ENCODE measurements at places on chromosomes 13 and 19.
A peak's percentile ranks its signal among the peaks of the same experiment; 100 is the strongest.

GRCh38 chr19:19207637-19208572 lies 3.9 kb upstream of the NCAN start:
- DNase-seq, result no peak

- no peak for DNase-seq
These were observed 12.6 kb downstream of the LSM4 start for GRCh38 chr19:18310118-18310909.

GRCh38 chr19:42928896-42929295 lies 8.1 kb downstream of the PSG7 start:
- no peak for DNase-seq

DNA sequence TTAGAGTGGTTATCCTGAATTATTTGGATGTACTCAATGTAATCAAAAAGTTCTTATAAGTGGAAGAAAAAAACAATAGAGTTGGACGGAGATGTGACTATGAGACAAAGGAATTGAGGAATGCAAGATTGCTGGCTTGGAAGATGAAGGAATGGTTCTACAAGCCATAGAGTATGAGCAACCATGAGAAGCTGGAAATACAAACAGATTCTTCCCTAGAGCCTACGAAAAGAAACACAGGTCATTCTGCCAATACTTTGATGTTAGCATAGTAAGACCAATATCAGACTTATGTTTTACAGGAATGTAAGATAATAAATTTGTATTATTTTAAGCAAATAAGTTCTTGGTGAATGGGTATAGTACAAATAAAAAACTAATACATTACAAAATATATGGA lies 249.2 kb downstream of the DIAPH3 start:
- no peak for DNase-seq

GRCh38 chr13:21243045-21243897 lies 66.8 kb downstream of the MRPL57 start:
- DNase-seq, result no peak

DNA sequence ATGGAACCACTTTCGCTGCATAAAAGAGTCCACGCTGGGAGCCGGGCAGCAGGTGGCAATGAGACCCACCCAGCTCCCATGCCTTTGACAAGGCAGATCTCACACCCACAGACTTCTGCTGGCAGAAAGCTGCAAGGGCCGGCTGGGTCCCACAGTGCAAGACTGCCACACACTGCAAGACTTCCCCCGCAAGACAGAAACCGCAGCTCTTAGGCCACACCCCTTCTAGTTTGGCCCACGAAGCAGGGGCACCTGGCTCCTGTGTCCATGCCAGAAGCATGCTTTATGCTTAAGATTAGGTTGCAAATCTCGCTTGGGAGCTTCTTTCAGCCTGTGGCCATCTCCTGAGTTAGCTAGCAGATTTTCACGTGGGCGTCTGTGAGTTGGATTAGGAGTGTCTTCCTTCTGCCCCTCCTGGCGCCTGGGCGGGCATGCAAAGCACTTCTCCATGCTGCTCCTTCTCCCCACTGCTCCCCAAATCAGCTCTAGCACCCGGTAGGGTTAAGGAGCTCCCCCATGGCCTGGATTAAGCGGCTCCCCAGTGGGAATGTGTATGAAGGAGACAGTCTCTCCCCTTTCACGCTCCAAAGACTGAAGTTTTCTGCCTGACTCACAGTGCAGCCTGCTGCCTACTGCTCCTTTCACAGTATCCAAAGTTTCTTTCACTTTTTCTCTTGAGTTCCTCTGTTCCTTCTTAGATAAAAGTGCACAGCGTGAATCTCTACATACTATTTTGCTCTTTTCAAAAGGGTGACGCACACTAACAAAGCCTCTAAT lies 17.7 kb downstream of the GPC6 start:
- DNase-seq, result no peak

DNA sequence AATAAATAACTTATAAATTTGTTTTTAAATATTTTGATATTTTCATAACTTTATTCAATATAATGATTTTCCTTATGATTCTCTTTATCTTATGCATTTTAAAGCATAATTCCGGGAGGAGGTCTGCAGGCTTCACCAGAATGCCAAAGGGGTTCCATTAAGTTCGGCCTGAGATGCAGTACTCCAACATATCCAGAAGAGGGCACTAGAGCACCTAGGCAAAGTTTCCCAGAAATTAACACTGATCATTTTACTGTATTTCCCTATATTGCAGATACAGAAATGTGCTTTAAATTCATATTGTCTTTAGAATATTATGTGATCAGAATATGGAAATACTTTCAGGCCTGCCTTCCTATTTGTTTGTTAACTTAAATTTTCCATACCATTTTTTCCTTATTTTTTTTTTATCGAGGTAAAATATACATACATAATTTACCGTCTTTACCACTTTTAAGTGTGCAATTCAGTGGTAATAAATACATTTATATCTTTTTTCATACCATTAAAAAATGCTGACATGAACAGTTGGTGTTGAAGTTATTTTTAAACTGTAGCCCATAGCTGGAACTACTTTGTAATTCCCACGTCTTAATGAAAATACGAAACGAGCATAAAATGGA lies 58.9 kb upstream of the TM9SF2 start:
- DNase-seq, result peak; percentile 56

- DNase-seq, result no peak
These were observed at the start of gene LYPD3 for GRCh38 chr19:43465468-43466120. LYPD3 (minus strand) TSS chr19:43465608; CDS start chr19:43465571, 37 bp downstream.

DNA sequence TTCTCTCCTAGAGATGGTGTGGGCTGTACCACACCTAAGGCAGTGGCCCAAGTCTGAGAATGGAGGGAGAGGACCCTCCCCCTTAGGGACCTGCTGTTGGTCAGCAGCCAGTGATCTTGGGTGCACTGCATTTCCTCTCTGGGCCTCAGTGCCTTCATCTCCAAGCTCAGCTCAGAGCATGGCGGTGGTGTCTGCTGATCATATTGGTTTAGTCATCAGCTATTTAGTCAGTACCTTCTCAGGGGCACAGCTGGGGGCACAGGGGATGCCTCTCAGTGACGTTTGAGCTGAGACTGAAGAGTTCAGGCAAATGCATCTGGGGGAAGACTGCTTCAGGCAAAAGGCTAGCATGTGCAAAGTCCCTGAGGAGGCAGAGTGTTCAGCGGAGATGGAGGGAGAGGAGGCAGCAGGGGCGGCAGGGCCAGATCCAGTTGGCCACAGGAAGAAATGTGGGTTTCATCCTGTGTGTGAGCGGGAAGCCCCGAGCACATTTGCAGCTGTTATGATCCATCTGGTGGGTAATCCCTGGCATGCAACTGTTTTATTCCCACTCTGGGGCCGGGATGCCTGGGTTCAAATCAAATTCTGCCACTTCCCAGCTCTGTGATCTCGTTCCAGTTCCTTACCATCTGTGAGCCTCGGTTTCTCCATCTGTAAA lies 15.7 kb upstream of the PGLS start:
- no peak for DNase-seq

DNA sequence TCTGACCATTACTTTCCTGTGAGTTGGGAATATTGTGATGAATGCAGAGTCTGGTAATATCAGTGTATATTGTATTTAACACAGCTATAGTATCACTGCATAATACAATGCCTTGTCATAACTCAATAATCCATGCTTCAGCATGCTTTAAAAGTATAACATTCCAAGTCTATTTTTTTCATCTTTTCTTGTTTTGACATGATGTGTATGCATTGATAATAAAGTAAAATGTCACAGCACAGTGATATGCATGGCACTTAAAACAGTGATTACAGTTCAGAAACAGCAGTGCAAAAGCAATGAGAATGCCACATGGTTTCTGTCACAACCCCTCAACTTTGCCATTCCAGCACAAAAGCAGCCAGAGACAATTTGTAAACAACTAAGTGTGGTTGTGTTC lies 17.8 kb downstream of the KATNAL1 start:
- DNase-seq, result no peak

DNA sequence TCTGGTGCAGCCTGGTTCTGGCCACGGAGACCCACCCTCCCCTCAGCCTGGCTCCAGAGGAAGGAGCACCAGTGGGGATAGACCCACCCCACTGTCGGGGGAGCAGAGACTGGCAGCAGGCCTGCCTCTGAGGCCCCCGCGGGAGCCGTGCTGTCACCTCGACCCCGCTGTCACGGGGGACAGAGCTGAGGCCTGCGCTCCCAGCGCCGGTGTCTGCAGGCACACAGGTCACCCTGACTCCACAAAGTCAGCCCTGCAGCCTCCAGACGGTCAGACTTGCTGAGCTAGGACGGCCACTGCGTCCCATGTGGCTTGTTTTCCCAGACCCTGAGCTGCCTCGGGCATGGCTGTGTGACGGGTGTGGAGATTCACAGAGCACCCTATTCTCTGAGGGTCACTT lies 32.3 kb downstream of the GNG7 start:
- DNase-seq, result no peak

DNA sequence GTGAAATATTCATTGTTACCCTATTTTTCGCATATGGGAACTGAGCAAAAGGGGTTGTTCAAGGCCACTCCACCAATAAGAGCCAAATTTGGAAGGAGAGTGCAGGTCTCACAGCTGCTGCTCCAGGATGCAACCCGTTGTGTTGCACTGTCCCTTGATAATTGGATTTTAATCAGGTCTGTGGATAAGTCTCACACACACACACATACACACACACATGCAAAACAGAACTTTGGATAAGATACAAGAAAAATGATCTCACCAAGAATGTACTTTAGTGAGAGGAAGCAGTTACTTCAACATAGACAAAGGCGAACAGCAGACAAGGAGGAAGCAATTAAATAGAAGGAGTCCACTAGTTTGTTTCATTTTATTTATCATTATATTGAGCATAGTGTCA lies 127.3 kb upstream of the EDNRB start:
- DNase-seq, result no peak

GRCh38 chr13:89903115-89903514 lies 1444.4 kb upstream of the MIR17HG start:
- DNase-seq, result no peak

DNA sequence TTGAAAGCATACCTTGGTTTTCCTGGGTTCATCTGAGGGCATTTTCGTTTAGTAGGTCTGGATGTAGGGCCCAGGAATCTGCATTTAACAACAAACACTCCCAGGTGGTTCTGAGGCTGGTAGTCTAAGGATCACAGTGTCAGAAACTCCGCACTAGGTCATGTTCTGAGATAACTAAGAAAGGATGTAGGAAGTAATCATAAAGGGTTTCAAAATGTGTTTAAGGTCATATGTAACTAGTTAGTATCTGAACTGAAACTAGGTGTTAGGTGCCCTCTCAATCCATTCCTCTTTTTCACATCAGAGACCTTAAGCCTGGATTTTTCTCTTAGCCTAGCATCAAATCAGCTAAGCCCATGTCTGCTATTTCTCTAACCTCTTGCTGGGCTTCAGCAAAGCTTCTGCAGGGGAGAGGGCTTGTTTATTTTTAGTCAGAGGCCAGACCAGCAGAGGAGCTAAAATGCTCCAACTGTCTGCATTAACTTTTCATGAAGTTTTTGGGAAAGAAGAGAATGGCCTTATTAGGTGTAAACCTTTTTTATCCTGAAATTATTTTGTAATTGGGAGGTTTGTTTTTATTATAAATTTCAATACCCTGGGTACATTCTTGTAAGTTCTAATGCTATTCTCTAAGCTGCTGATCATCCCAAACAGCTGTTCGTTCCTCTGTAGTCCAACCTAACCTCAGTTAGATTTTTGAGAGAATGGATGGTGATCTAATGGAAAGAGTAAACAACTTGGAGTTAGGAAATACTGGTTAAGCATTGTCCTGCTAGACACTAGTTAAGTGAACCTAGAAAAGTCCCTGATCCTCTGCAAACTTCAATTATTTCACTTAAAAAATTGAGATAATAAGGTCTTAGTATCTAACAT lies 262.8 kb upstream of the RFC3 start:
- no peak for DNase-seq

DNA sequence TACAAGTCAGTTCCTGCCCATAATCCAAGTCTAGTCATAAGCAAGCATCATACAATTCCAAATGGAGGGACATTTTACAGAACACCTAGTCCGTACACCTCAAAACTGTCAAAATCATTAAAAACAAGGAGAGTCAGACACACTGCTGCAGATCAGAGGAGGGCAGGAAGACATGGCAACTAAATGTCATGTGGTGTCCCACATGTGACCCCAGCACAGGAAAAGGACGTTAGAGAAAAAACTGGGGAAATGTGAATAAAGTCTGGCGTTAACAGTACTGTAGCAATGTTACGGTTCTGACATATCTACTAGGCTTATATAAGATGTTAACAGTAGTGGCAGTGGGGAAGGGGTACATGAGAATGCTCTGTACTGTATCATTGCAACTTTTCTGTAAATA lies 2.3 kb downstream of the ZSCAN5A start:
- no peak for DNase-seq

GRCh38 chr13:67520886-67521285 lies 290.8 kb upstream of the PCDH9 start:
- no peak for DNase-seq

GRCh38 chr19:46903458-46903857 lies 42.7 kb downstream of the ARHGAP35 start:
- no peak for DNase-seq

DNA sequence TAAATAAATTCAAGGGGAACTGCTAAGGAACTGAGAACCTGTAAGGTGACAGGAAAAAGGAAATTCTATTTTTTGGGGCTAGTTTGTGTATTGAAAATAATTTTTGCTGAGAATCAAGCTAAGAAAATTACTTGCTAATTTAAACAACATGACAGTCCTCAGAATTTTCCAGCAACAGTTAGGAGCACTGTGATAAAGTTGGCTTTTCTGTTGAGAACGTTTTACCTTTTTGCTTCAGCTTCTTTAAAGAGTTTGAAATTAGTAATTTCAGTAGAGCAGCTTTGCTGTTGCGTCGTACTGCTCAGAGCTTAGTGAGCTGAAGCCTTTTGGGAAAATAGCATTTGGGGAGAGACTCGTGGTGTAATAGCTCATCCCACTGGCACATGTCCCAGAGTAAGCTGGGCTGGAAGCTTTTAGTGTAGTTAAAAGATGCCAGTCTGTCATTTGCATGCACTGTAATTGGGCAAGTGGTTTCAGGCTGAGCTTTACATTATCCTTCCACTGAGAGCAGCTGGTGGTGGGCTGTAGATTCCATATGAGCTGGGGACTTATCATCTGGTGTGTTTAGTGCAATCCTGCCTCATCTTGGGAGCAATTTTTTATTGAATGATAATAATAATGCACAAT lies 69.8 kb downstream of the LRCH1 start:
- no peak for DNase-seq

- no peak for DNase-seq
These were observed 28.2 kb upstream of the GPI start for GRCh38 chr19:34336781-34337271.

DNA sequence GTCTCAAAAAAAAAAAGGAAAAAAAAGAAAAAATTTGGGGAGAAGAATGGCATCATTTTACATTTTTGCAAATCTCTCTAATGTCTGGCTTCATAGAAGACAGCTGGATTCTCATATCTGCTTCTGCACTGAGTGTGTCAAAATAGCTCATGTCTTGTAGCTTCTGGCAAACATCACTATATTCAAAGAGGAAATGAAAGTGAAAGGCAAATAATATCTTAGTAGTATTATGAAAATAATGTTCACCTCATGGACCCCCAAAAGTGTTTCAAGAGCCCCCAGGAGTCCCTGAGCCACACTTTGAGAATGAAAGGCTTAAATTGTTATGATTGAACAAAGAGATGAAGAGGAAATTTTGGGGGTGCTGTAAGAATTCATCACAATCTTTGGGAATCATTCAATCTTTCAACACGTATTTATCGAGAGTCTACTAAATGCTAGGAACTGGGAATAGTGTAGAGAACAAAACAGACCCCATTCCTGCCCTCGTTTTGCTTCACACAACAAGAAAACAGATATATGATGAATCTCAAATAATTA lies 1.2 kb upstream of the SLC6A16 start:
- DNase-seq, result no peak
